Pons (tissue), 1 donor: ENCODE measurements at places on chromosomes 12 and 14.

- no peak for DNase-seq
Measured at GRCh38 chr12:24555730-24556129, 393.2 kb downstream of the BCAT1 start.

DNA sequence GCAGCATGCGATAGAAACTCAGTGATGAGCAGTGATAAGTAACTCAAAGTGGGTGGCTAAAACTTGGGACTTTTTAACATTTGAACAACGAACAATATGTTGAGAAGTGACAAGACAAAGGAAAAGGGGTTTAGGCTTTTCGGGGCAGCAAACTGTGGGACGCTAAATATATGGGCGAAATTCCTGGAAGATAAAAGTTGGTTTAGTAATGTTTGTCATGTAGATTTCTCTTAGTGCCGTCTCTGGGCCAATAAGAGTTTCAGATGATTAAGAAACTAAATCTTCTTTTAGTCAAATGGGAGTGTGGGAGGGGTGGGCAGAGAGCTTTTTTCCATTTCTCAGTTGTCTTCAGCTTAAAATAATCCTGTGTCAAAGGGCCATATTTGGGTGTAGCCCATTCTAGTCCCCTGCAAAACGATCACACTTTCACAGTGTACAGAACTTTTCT, 41.7 kb upstream of the FUT8 start:
- no peak for DNase-seq

GRCh38 chr12:67302162-67302561, 33.0 kb downstream of the CAND1 start:
- DNase-seq: no peak

- DNase-seq: no peak
Measured at GRCh38 chr12:76738824-76739579, 24.9 kb upstream of the ZDHHC17 start.

DNA sequence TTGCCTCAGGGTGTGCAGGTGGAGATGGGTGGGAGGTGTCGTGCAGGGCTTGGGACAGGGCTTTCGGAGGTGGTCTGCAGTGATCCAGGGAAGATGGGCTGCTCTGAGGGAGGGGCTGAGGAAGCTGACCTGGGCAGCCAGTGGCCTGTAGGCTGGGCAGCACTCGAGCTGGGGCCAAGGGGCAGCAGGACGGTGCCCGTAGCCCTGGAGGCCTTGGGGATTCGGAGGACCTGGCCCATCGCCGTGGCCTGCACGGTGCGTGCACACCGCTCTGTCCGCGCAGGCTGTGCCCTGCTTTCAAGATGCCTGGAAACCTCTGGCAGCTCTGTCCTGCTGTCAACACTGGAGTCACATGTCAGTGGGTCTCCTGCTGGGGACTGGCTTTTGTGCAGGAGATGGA, 9.1 kb downstream of the PACS2 start:
- no peak for DNase-seq
